ENCODE measurements at places on chromosomes 3 and 15.

GRCh38 chr15:76200083-76200465, 111.2 kb downstream of the ETFA start:
- no peak for DNase-seq

DNA sequence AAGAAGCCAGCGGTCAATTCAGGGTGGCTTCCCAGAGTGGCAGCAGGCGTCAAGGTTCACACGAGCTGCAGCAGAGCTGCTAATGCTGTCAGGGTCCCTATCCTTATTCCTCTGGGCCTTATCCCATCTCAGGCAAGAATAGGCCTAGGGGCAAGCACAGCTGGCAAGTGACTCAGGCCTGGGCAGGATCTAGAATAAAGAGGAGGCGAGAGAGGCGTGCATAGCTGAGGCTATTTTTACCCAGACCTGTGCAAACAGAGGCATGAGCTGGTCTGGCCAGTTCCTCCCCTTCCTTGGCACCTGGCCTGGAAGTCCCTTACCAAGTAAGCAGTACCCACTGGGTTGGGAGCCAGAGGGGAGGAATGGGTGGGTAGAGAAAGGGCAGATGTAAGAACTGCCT, 12.2 kb upstream of the VIPR1 start:
- no peak for DNase-seq

GRCh38 chr3:44571024-44571423, 13.7 kb upstream of the ZNF660 start:
- no peak for DNase-seq

GRCh38 chr3:130973406-130973805, 53.2 kb downstream of the ASTE1 start:
- no peak for DNase-seq

DNA sequence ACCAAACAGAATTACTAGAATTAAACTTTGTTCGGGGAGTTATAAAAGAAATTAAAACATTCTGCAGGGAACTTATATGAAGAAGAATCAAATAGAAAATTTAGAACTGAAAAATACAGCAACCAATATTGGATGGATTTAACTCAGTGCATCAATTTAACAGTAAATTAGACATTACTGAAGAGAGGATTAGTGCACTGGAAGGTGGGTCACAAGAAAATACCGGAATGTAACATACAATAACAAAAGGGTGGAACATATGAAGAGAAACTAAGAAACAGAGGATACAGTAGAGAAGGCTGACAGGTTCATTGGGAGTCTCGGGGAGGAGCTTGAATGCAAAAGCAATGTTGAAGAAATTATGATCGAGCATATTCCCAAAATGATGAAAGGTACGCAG, 56.3 kb downstream of the CDIN1 start:
- DNase-seq, result no peak

DNA sequence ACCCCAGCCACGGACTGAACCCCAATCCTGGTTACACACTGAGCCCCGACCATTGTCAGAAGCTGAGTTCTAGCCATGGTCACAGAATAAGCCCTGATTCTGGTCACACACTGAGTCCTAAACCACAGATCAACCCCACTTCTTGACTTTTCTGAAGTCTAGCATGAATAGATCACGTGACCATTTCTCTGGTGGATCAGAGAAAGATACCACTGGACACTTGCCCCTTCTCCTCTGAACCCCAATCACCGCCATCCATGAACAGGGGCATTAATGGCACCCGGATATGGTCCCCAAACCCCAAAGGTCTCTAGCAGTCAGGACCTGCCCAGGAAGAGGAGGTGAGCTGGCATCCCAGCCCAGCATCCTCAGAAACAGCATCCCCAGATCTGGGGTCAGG, 9.1 kb downstream of the HCN4 start:
- no peak for DNase-seq

- no peak for DNase-seq
These were observed 139.1 kb upstream of the EIF1B start for GRCh38 chr3:40170395-40170794.

DNA sequence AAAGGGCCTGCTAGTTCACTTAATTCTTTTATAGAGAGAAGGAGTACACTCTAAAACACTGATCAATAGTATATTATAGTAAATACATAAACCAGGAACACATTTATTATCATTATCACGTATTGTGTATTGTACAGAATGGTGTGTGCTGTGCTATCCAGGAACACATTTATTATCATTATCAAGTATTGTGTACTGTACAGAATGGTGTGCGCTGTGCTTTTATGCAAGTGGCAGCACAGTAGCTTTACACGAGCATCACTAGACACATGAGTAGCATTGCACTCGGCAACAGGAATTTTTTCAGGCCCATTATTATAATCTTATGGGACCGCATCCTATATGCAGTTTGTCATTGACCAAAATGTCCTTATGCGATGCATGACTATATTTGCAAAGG, 20.9 kb upstream of the MUC20 start:
- DNase-seq, result no peak

GRCh38 chr3:49552087-49552486, 2.2 kb upstream of the BSN start:
- no peak for DNase-seq

DNA sequence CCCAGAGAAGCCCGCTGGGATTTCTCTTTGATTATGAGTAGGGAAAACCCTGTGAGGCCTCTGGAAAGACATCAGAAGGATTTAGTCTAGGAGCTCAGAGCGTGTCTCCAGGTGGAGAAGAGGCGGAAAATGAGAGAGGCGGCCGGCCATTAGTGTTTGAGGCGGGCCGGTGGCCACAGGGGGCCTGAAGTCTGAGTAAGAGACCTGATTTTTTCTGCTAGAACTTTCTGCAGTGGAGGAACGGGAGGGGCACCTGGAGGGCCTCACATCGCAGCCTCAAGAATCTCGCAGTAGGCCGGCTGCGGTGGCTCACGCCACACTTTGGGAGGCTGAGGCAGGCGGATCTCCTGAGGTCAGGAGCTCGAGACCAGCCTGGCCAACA, 28.5 kb downstream of the KLHDC8B start:
- no peak for DNase-seq

- DNase-seq, result no peak
These were observed 29.7 kb upstream of the SHC4 start for GRCh38 chr15:48993380-48993779.

GRCh38 chr3:58022490-58022889, 14.3 kb downstream of the FLNB start:
- no peak for DNase-seq

DNA sequence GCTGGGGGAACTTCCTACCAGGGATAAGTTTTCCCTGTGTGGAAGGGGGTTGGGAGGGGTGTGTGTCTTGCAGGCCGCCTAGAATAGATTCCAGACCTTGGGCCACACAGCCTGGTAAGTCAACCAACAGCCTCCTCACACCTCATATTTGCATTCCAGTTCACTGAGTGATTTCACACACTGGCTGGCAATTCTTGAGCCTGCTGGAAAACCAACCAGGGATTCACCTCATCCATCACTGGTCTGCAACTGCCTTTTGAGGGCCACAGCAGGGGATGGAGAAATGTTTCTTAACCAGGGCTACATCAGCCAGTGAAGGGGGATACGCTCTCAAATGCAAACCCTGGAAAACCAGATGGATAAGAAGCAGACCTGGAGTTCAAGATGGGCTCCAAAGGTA, 2.0 kb downstream of the FSTL1 start:
- no peak for DNase-seq

DNA sequence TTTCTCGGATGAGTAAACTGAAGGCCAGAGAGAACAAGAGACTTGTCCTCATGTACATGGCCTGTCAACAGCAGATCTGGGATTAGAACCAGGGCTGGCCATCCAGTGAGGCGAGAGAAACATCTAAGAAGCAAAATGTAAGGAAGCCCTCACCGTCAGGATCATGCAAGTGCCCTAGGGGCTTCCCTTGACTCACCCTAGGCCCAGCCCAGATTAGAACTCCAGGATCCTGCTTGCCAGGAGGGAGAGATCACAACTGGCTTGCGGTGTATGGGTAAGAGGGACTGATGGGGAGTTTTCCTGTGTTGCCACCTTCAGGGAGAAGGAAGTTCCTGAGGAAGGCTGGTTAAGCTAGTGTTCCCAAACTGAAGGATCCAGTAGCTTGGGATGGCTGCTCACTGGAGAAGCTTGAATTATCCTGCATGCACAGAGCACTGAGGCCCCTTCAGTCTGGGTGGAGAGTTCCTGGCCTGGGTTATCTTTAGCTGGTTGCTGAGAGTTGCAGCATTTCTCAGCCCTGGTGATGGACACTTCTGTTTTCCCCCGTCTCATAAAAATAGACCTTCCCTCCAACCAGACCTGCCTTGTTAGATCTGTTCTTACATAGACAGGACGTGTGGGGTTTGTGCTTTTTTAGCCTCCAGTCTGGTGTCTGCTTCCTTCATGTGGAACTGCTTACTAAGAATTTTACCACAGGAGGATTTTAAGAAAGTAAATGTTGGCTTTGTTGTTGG, 28.2 kb upstream of the XIRP1 start:
- DNase-seq, result no peak

- DNase-seq, result no peak
These were observed 158.6 kb downstream of the CNTN6 start for GRCh38 chr3:1251282-1252060.
